ENCODE measurements at places on chromosomes 1 and 21. TPM values are rescaled to one million over a fixed set of nuclear protein-coding genes. Genes with fewer than 3 reads are reported as not detected.

AHCTF1 gene
- total RNA-seq = 50.0 TPM

LCE1F gene
- total RNA-seq = not detected

LCE2C gene
- total RNA-seq = not detected

PMF1 gene
- 45.4 TPM for total RNA-seq

OR14K1 gene
- not detected for total RNA-seq

CPTP gene
- total RNA-seq = 19.1 TPM

KRTAP11-1 gene
- total RNA-seq = not detected

UTS2 gene
- not detected for total RNA-seq

NBPF4 gene
- total RNA-seq = not detected

PLA2G2F gene
- total RNA-seq = not detected

NHLH2 gene
- total RNA-seq = not detected

CCDC17 gene
- 1.00 TPM for total RNA-seq

IL10 gene
- not detected for total RNA-seq

CFHR4 gene
- total RNA-seq = not detected

ZNF670 gene
- 1.8 TPM for total RNA-seq

PLEKHO1 gene
- total RNA-seq = 27.1 TPM

VCAM1 gene
- total RNA-seq = not detected

OR10J1 gene
- not detected for total RNA-seq

CACHD1 gene
- 10.0 TPM for total RNA-seq

RORC gene
- not detected for total RNA-seq

ZNF326 gene
- 22.5 TPM for total RNA-seq

TM2D1 gene
- total RNA-seq = 52.0 TPM

DDR2 gene
- 41.0 TPM for total RNA-seq

AADACL4 gene
- total RNA-seq = not detected

ARHGAP30 gene
- not detected for total RNA-seq

PCP4L1 gene
- total RNA-seq = not detected
